ENCODE measurements at places on chromosomes 5 and 9.

GRCh38 chr5:132480893-132481595, 9.5 kb downstream of the IRF1 start:
- DNase-seq: no peak

DNA sequence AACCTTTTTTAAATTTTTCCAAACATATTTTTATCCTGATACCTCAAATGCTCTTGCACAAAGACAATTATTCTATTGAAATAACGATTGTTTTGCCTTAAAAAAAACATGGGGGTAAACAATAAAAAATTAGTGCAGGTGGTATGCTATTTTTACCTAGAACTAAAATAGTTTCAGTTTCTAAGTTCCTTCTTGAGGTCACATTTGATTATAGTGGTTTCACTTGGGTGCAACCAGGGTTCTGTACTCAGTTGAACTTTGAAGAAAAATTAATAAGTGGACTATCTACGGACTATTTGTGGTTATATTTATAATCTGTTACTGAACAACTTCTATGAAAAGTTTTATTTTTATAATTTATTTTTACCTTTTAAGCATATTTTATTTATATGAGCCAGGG, 387.1 kb upstream of the IZUMO3 start:
- DNase-seq: no peak

DNA sequence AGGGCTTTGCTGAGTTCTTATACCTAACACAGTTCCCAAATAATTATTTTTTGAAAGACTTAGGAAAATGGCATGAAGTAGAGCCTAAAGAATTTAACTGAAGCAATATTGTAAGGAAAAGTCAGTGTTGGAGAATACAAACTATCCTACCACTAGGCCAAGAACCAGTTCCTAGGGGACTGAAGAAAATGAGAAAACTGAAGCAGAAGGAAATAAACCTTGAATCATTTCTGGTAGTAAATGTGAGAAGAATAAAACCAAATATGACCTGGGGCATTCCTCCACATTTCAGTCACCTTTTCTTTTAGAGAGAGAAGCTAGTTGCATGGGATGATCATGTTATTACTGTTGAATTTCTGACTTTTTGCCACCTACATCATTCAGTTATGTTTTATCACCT, 1393.9 kb upstream of the C9orf72 start:
- no peak for DNase-seq

DNA sequence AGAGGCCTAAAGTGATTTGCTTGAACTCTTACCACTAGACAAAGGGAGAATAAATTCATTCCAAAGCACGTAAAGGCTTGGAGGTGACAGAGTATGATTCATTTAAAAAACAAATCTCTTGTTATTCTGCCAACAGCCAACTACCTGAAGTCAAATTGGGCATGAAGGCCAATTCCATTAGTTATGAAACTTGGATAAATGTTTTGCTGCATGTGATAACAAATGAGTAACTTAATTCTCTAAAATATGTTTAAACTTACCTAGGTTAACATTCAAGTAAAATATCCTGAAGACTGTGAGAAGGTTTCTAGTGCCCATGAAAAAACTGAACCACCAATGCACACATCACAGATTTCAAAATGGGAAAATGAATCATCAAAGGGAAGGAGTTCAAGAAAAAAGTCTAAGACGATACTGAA, 120.1 kb upstream of the TSLP start:
- no peak for DNase-seq

- no peak for DNase-seq
These were observed 49.1 kb downstream of the SUSD1 start for GRCh38 chr9:112125951-112126388.

- DNase-seq: peak; percentile 63
These were observed 36.1 kb downstream of the CAAP1 start for GRCh38 chr9:26856413-26857032.

GRCh38 chr5:140678993-140679392, 5.6 kb upstream of the DND1 start:
- DNase-seq: no peak

- no peak for DNase-seq
These were observed 244.2 kb downstream of the AUH start for GRCh38 chr9:91117474-91117891.

DNA sequence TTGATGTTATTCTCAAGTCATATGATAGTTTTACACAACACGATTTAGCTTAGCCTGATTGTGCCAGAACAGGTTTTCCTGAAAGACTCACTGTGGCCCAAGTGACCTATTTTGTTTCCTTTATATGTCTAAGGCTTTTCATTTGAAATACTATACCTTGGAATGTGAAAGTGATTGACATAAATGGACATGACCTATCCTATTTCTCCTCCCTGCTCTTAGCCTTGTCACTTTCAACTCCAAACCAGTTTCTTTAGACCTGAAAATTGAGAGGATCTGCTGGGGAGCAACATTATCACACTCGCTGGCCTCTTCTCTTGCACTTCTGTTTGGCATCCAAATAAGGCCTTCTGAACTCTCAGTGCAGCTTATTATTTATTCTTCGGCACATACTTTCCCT, 496.8 kb downstream of the MAT2B start:
- no peak for DNase-seq

GRCh38 chr9:134438195-134438788, 112.0 kb downstream of the RXRA start:
- DNase-seq: no peak

GRCh38 chr9:76828447-76828846, 64.2 kb downstream of the PCA3 start:
- DNase-seq: no peak

DNA sequence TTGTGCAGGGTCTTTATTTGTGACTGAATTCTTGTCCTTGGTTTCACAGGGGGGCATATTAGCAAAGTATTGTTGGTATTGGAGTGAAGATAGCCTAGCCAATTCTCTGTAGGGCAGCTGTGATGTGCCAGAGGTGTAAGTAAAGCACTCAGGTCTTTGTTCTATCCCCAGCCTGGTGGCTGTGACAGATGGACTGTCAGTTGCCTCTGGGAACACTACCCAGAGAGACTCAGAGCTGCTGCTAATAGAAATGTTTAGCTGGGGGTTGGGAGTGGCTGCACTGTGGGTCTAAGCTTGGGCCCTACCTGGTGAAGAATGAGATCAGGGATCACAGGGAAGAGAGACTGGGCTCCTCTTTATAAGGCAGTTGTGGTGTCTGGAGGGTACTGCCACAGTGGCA, 1006.5 kb upstream of the TYRP1 start:
- no peak for DNase-seq

- no peak for DNase-seq
These were observed 6.4 kb upstream of the EGR1 start for GRCh38 chr5:138458856-138459255.

DNA sequence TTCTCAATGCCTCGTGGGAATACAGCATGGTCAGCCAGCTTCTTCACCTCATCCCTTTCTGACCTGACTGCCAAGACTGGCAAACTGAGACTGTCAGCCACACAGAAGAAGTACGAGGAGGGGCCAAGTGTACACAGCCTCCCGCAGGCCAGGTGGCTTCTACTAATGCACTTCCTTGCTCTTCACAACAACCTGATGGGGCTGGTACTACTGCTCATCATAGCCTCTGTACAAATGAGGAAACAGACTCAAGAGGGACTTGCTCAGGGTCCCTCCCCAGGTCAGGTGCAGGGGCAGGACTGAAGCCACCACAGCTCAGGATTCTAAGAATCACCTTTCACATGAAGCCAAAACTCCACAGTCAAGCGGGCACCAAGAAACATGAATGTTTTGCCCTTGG, 21.3 kb downstream of the NIPAL4 start:
- DNase-seq: no peak

- no peak for DNase-seq
These were observed 76.3 kb upstream of the SEMA6A start for GRCh38 chr5:116650964-116651363.

- DNase-seq: no peak
These were observed 4.8 kb upstream of the FAM240B start for GRCh38 chr9:38724754-38725153.

- DNase-seq: no peak
These were observed 540.0 kb downstream of the KCTD16 start for GRCh38 chr5:144710637-144711036.

GRCh38 chr9:114894609-114895433, 35.6 kb downstream of the TNFSF8 start:
- DNase-seq: peak; percentile 80

- DNase-seq: peak; percentile 66
These were observed 398.8 kb downstream of the ENC1 start for GRCh38 chr5:74241751-74242140.

- DNase-seq: no peak
These were observed 4.7 kb downstream of the SH3RF2 start for GRCh38 chr5:145941096-145941447.

- DNase-seq: no peak
These were observed 4.8 kb upstream of the ENTPD2 start for GRCh38 chr9:137058521-137059234.

DNA sequence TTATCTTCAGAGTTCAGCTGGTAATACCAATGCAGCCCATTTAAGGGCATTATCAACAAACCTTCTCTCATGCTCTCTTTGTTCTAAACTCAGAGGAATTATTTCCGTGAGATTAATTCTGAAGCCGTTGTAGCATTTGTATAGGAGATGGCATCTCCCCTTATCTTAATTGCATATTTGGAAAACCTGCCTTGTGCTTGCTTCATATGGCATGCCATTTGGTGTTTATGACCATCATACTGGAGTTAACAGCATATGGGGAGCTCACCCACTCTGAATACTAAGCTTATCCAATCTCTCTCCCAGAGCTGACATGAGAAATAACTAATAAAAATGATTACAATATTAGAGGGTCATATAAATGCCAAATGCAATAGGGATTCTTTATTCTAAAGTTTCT, 243.2 kb downstream of the BRINP1 start:
- no peak for DNase-seq

DNA sequence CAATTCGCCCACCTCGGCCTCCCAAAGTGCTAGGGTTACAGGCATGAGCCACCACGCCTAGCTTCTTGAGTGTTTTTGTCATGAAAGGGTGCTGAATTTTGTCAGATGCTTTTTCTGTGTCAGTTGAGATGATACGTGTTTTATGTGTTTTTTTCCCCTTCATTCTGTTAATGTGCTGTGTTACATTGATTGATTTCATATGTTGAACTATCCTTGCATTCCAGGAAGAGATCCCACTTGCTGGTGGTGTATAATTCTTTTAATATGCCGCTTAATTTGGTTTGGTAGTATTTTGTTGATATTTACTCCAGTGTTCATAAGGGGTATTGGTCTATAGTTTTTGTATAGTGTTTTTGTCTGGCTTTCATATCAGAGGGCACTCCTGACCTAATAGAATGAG, 13.6 kb downstream of the ZBTB43 start:
- no peak for DNase-seq

- peak; percentile 64 for DNase-seq
These were observed 3.2 kb downstream of the SURF2 start for GRCh38 chr9:133359399-133360175.

- DNase-seq: peak; percentile 25
These were observed 757 bp downstream of the ANKRD34B start for GRCh38 chr5:80569086-80569960.

DNA sequence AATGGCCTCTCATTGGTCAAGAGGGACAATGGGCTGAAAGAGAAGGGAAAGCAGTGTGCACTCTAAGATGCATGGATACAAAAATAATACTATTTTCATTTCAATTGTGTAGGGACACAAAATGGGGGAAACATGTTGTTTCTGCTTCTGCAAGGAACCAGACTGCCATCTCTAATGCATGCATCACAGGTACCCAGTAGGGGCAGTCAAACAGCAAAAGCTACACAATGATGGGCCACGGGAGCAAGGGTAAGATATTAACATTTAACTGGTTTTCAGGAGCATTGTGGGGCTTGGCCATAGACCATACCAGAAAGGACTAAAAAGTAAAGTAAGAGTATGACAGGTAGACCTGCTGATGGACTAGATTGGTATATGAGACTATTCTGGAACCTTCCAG, 535.8 kb downstream of the SPATA31D1 start:
- no peak for DNase-seq

DNA sequence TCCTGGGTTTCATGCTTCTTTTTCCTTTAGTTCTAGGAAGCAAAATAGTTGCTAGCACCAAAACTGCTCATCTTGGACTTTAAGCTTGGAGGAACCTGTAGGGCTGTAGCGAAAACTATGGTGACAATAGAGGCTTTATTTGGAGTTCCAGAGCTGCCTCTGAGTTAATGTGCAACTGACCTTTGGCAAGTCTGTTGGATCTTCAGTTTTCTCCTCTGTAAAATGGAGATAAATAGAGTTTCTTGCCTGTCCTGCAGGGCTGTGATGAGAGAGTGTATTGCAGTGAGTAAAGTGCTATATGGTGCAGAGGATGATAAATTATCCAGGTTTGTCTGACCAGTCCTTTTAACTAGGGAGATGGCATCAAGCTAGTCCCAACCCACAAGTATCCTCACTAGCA, 417.0 kb downstream of the MAN2A1 start:
- no peak for DNase-seq

DNA sequence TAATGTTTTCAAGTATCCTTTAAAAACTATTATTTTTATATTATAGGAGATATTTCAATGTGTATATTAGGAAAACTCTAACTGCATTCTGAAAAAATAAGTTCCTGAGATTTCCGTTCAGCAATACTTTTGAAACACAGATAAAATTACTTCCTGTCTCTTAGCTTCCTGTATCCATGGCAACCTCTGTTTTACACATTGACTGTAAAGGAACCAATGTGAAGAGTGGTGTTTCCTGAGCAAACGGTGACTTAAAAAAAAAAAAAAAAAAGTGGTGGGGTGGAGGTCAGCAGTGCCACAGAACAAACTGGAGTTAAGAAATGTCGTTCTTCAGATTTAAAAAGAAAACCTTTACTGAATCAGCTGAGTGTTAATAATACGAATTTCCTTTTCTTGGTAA, at the start of gene LRRC70:
Gene LRRC70 (plus strand): TSS at position 280 of the 400 bp plus-strand sequence. CDS start 620 bp downstream, outside the sequence.
- peak; percentile 23 for DNase-seq
